ENCODE measurements at places on chromosomes 11 and 22. TPM values are rescaled to one million over a fixed set of nuclear protein-coding genes. Genes with fewer than 3 reads are reported as not detected.

The C11orf91 gene
- 0.11 TPM for total RNA-seq

The RIMBP3C gene
- 0.17 TPM for total RNA-seq

The KIF18A gene
- 2.2 TPM for total RNA-seq

The CLTCL1 gene
- 3.1 TPM for total RNA-seq

The ELFN2 gene
- under 0.01 TPM for total RNA-seq

The TRPC6 gene
- total RNA-seq, result 44.4 TPM

The EMID1 gene
- 10.0 TPM for total RNA-seq

The ACTN3 gene
- total RNA-seq, result not detected

The TSGA10IP gene
- total RNA-seq, result not detected

The WT1 gene
- not detected for total RNA-seq

The CRYBB2 gene
- not detected for total RNA-seq

The NNMT gene
- 52.1 TPM for total RNA-seq

The TECTA gene
- total RNA-seq, result 0.52 TPM

The XKR3 gene
- total RNA-seq, result not detected

The OR5AR1 gene
- total RNA-seq, result not detected

The VSIG10L2 gene
- total RNA-seq, result 0.09 TPM

The KCNJ4 gene
- not detected for total RNA-seq

The ART1 gene
- total RNA-seq, result not detected

The ARHGAP8 gene
- 0.09 TPM for total RNA-seq

The GPR137 gene
- 7.7 TPM for total RNA-seq

The OR4A16 gene
- total RNA-seq, result not detected

The UBQLN3 gene
- total RNA-seq, result not detected

The ARHGAP20 gene
- total RNA-seq, result 0.86 TPM

The OVOL1 gene
- total RNA-seq, result not detected

The OR4A47 gene
- total RNA-seq, result not detected

The DBX1 gene
- not detected for total RNA-seq

The ANKK1 gene
- total RNA-seq, result not detected

The SLC7A4 gene
- not detected for total RNA-seq

The CST6 gene
- 0.11 TPM for total RNA-seq

The NDUFC2 gene
- total RNA-seq, result 85.0 TPM

The PNPLA3 gene
- 0.33 TPM for total RNA-seq

The TRIM51 gene
- not detected for total RNA-seq

The ZBTB16 gene
- total RNA-seq, result 8.3 TPM

The OR52A5 gene
- total RNA-seq, result not detected

The CLCF1 gene
- total RNA-seq, result 2.4 TPM

The ABCC8 gene
- total RNA-seq, result not detected

The APOA4 gene
- total RNA-seq, result not detected

The HTR3A gene
- total RNA-seq, result not detected

The GP1BB gene
- total RNA-seq, result 3.3 TPM

The TMEM191C gene
- total RNA-seq, result 0.17 TPM

The MPPED1 gene
- total RNA-seq, result not detected

The ZNF214 gene
- 0.26 TPM for total RNA-seq

The OR5B12 gene
- total RNA-seq, result not detected

The HEPN1 gene
- total RNA-seq, result not detected

The SLC22A8 gene
- total RNA-seq, result not detected

The CCDC81 gene
- under 0.01 TPM for total RNA-seq

The ESAM gene
- 9.3 TPM for total RNA-seq

The CWC15 gene
- total RNA-seq, result 38.4 TPM

The TYR gene
- total RNA-seq, result not detected

The FAM227A gene
- 0.60 TPM for total RNA-seq

The SMTNL1 gene
- not detected for total RNA-seq

The RASGRP2 gene
- 3.4 TPM for total RNA-seq

The GRK2 gene
- total RNA-seq, result 26.1 TPM

The OTOG gene
- total RNA-seq, result not detected

The INPP5J gene
- total RNA-seq, result 0.09 TPM
